ENCODE measurements at places on chromosomes 11 and 22. TPM values are rescaled to one million over a fixed set of nuclear protein-coding genes. Genes with fewer than 3 reads are reported as not detected.

FZD4 gene
- 57.4 TPM for total RNA-seq

ZNF280A gene
- total RNA-seq: not detected

IRAG1 gene
- 18.0 TPM for total RNA-seq

ACR gene
- total RNA-seq: 4.5 TPM

TSSC4 gene
- total RNA-seq: 40.6 TPM

UBQLNL gene
- 0.72 TPM for total RNA-seq

ADORA2A gene
- total RNA-seq: 17.2 TPM

SNRPD3 gene
- total RNA-seq: 64.5 TPM

CABP4 gene
- total RNA-seq: 3.2 TPM

OR8B3 gene
- total RNA-seq: not detected

THYN1 gene
- 33.8 TPM for total RNA-seq

GRCh38 chr11:11231763-11232162 is 121.3 kb downstream of the CSNK2A3 start:
- no peak for DNase-seq

GRCh38 chr11:117829369-117829725 is 4.8 kb upstream of the FXYD2 start:
- DNase-seq: peak; percentile 61

GRCh38 chr11:108593214-108593922 is at the start of gene EXPH5:
TSS of gene EXPH5 (minus strand) at chr11:108593768. CDS start at chr11:108593536, 232 bp downstream.
- DNase-seq: peak; percentile 97

- DNase-seq: no peak
Measured at GRCh38 chr22:37063431-37064420, 12.2 kb downstream of the KCTD17 start.

DNA sequence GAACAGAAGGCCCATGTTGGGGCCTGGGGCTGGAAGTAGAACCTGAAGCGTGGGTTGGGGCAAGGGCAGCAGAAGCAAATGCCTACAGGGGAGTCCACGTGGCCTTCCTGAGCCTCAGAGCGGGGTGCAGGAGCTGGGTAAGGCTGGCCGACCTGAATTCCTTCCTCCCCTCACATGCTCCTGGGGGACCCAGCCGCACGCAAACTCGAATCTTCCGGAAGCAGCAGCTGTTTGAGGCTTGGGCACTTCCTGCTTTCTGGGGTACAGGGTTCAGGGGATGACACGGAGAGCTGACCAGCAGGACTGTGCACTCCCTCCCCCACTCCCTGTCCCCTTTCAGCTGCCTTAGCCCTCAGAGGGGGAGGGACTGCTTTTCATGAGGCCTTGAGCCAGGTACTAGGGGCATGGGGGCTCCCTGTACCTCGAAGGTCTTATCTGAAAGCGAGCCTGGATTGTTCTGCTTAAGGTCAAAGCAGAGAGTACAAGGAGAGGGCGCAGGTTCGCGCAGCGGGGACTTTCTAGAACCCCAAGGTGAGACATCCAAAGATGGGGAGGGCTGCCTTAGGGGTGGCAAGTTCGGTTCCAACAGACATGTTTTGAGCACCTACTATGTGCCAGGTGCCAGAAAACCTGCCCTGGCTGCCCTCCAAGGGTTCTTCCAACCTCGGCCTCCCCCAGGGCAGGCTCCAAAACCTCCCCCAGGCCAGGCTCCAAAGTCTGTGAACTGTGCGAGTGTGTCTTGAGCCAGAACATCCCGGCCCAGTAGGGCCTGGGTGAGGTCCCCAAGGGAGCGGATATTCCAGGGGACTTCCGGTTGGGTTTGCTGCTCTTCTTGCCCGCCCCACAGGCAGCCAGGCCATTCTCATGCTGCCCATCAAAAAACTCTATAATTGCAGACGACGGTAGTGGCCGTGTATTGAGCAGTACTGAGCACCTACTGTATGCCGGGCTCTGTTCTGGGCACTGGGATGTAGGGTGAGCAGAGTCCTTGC is 1.7 kb downstream of the NCF4 start:
- peak; percentile 64 for DNase-seq

- no peak for DNase-seq
Measured at GRCh38 chr11:63775191-63775590, 6.6 kb upstream of the ZFTA start.

GRCh38 chr11:128494418-128495332 is 92.7 kb downstream of the ETS1 start:
- no peak for DNase-seq

GRCh38 chr22:34917239-34917638 is 148.7 kb upstream of the ISX start:
- DNase-seq: no peak

DNA sequence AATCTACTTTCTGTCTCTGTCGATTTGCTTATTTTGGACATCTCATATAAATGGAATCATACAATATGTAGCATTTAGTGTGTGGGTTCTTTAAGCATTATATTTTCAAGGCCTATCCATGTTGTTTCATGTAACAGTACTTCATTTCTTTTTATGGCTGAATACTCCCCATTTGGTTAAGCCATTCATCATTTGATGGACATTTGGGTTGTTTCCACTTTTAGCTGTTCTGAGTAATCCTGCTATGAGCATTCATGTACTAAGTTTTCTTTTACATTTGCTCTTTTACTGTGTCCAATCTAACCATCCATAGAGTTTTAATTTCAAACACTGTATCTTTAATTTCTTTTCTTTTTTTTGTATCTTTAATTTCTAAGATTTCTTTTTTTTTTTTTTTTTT is 55.6 kb upstream of the SPTBN2 start:
- no peak for DNase-seq

DNA sequence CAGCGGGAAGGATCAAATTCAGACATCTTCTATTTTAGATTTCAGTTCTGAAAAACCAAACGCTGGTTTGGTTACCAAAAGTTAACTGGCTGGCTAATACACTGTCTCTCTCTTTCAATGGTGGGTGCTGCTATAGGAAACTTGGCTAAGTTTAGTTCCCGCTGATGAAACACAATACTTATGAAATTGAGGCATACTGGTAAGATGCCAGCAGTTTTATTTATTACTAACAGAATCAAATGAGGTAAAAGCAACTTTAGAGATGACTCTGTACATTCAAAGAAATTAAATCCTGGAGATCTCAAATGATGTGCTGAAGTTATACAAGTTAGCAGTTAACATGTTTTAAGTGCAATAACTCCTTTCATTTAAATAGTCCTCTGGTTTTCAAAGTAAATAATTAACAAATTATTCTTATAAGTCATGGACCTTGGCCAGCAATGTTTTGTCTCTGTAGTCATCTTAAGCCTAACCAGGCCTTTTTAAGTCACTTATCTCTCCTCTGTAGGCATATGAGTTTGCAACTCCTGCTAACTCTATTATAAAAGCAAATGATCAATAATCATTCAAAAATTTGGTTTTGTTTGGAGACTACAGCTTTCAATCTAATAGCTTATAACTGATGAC is 54.8 kb downstream of the PAK1 start:
- no peak for DNase-seq

DNA sequence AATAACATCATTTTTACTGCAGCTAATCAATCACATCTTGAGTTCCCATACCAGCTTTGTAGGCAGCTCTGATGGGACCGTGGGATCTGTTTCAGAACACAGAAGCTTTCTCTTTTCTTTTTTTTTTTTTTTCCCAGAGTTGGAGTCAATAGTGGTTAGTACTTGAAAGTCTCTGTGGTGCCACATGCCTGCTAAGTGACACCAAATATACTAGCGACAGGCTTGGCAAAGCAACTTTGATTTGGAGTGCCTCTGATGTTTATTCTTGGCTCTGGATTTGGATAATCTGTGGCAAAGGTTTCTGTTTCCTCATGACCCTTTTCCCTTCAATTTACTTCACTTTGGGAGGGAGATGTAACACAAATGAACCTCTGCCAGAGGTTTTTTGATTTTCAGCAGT is 681.4 kb upstream of the TENM4 start:
- no peak for DNase-seq

- no peak for DNase-seq
Measured at GRCh38 chr11:79794057-79794456, 353.2 kb upstream of the TENM4 start.

DNA sequence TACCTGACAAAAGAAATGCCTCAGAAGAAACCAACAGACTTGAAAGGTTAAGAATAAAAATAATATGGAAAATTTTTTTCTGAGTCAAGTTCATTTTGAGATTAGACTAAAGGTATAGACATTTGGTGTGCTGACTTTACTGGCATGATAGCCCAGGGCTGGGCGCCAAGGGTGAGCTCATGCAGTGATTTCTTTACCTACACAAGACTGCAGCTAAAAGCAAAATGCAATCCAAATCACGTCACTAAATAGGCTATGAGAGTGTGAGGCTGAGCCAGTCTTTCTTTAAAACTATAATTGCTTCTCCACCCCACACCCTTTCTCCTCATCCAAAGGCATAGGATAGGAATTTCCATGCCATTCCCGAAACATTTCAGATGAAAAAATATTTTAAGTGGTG is 196.5 kb downstream of the FAM76B start:
- DNase-seq: no peak

DNA sequence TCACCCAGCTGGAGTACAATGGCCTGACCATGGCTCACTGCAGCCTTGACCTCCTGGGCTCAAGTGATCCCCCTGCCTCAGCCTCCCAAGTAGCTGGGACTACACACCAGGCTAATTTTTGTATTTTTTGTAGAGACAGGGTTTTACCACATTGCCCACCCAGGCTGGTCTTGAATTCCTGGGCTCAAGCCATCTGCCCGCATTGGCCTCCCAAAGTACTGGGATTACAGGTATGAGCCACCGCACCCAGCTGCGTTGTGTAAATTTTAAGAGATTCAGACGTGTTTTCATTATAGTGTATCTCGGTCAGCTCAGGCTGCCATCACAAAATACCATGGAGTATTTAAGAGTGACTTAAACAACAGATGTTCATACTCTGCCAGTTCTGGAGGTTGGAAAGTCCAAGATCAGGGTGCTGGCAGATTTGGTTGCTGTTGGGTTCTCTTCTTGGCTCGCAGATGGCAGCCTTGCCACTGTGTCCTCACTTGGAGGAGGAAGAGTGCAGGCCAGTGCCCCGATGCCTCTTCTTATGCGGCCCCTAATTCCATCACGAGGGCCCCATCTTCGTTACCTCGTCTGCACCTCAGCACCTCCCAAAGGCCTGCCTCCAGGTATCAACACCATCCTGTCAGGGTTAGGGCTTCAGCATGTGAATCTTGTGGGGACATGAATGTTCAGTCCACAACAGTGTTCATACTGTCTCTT is 32.6 kb upstream of the PARVB start:
- peak; percentile 27 for DNase-seq

- DNase-seq: no peak
Measured at GRCh38 chr11:65165410-65166317, 4.4 kb upstream of the SPDYC start.

GRCh38 chr22:18133452-18133851 is 16.5 kb upstream of the USP18 start:
- no peak for DNase-seq

- DNase-seq: no peak
Measured at GRCh38 chr11:100663583-100663982, 23.5 kb upstream of the ARHGAP42 start.

GRCh38 chr22:28441720-28442263 is 237.8 kb downstream of the TTC28 start:
- DNase-seq: no peak

DNA sequence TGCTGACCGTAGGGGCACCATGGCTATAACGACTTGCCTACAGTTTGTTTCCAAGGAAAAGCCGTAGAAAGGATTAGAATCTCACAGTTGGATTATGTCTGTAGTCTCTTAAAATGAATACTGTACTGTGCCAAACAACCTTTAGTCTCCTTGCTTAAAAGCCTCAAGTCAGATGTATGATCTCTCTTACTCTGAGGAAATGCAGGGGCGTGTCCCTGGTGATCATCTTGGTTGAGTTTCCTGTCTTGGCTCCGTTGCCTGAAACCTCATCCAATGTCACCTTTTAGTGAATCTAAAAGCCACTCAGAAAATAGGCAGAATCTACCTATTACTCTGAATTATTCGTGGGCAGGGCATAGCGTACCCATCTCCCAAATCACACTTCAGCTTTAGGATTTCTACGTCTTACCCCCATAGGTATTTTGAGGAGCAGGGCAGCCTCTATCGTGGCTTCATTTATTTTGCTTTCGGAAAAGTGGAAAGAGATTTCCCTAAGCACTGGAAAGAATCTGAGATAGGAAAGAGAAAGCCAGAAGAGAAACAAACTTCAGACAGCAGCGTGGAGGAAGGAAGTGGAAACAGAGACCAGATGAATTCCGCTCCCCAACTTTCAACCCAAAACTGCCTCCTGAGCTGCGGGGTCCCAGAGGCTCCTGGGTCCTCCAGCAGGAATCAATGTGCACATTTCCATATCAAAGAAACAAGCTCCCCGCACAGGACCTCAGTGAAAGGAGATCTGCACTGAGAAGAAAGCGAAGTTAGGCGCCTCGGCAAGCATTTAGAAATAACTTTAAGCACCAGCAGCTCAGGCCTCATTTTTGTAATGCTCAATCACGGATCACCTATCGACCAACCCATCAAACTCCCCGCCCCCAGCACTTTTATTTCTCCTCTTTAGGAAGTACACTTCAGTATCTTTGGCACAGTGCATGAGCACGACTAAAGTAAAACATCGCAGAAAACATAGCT is 245.8 kb downstream of the ETS1 start:
- DNase-seq: no peak

DNA sequence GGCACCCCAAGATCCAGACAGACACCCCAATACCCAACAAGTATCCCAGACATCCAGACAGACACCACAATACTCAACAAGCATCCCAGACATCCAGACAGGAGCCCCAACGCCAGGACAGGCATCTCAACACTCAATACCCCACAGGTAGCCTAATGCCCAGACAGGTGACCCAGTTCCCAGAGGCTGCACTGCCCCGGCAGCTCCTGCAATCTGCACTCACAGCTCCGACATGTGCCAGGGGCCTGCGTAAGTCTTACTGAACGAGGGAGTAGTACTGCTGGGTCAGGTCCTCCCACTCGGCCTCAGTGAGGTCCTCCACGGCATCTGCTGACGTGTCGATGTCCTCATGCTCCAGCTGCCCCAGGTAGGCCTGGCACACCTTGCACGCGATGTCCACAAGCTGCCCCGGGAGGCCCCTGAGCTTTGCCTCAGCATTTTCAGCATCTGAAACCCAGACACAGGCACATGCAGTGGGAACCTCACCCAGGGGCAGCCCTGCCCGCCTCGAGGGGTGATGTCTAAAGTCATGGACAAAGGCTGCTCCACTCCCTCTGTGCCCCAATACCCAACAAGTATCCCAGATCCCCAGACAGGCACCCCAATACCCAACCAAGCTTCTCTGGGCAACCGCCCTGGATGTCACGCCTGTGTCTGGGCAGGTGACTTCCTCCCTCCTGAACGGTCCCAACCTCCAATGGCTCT is 16.6 kb downstream of the TTLL8 start:
- DNase-seq: peak; percentile 40

DNA sequence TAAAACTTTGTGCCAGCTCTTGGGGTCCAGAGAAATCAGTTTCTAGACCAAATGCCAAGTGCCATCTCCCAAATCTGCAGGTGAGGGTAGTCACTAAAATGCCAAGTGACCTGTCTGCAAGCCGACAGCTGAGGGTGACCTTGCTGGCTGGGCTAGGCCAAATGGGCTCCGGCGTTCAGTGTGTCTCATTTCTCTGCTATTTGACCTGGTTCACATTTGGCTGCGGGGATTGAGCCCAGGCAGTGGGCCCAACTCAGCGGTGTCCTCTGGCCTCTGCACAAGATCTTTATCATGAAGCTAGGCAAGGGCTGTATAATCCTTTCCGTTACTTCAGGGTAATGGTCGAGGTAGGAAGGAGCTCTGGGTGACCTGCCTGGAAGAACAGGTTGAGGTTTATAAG is 87.5 kb downstream of the SNX19 start:
- no peak for DNase-seq

Measured in upper lobe of right lung (tissue), 1 donor.